ENCODE measurements at places on chromosomes 1 and 21.

GRCh38 chr1:107467286-107467685, 326.4 kb downstream of the NTNG1 start:
- DNase-seq = no peak

DNA sequence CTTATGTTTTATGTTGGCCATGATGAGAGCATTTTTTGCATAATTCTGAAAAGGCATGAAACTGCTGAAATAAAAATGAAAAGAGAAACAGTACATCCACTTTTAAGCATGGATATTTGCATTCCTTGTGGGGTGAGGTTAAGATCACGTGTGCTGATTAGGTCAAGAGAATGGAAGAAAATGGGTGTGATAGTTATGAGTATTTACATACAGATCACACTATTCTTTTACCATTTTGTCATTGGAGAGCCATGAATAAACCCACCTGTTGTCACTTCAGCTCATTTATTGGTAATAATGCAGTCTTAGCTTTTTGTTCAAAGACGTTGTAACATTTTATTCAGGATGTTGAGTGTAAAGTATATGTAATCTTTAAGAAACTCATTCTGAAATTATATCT, 153.2 kb downstream of the NOS1AP start:
- DNase-seq = no peak

DNA sequence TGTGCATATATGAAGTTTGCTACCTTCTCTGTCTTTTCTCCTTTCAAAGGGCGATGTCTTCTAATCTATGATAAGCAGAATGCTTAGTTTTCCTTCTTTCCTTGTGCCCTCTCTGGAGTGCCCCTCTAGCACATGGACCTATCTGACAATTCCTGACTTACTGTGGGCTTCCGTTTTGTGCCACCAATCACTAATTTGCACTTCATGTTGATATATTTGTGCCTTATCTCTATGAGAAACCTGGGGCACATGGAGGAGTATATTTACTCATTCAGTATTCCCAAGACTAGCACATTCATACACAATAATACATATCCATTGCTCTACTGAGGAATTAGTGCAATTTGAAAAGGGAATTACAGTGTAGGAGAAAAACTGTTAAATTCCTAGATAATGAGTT, 197.7 kb downstream of the CTH start:
- DNase-seq = no peak

GRCh38 chr1:7481194-7481593, 289.9 kb upstream of the VAMP3 start:
- no peak for DNase-seq

DNA sequence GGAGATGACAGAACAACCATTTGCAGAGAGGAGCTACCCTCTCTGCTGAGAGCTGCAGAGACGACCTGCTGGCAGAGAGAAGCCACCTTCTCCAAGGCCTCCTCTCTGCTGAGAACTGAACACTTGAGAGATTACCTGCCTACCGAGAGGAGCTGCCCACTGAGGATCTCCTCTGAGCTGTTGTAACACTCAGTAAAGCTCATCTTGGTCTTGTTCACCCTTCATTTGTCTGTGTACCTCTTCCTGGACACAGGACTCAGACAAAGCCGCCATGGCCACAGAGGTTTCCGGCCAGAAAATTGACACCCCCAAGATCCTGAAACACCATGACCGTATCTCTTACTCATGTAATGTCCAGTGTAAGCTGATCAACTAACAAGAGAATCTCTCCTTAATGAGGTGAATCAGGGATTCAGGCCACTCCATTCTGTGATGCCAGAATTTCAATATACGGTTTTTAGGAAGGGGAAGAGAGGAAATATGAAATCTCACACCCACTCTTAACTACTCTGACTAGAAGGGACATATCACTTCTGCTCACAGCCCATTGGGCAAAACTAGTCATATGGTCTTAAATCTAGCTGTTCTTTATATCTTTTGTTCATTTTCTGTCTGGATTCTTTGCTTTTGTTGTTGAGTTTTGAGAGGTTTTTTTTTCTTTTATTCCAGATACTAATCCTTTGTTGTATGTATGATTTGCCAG, 83.8 kb downstream of the RHOU start:
- no peak for DNase-seq

DNA sequence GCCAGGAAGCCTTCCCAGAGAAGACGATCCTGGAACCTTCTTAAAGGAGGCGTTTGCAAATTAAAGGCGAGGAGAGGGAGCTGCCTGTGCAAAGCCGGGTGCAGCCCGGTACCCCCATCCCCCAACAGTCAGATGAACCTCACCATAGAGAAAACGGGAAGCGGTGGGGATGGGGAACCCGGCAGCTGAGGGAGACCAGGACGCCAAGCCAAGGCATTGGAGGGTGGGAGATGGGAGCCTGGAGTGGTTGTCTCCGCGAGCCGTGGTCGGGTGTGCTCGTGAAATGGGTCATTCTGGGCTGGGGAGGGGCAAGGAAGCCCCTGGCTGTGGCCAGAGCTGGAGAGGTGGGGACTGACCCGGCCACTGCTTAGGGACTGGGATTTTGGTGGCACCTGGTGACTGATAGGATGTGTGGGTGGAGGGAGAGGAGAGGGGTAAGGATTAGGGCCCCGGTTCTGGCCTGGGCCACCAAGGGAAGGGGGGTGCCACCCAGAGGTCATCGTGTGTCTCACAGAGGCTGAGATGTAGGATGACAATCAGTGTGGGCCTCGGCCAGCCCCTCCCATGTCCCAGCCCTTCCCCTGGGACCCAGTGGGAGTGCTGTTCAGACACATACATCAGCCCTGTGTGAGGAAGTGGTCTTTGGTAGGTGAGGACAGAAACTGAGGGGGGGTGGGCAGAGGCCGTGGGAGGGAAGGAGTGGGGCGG, 676 bp upstream of the PADI2 start:
- DNase-seq = no peak

- no peak for DNase-seq
Measured at GRCh38 chr1:115409094-115410015, 71.3 kb upstream of the NGF start.
